ENCODE measurements at places on chromosomes 1 and 21.
A peak's percentile ranks its signal among the peaks of the same experiment; 100 is the strongest.

GRCh38 chr21:36104317-36105300 is 30.3 kb upstream of the CBR3 start:
- peak; percentile 33 for DNase-seq

- peak; percentile 68 for DNase-seq
Observed at GRCh38 chr21:27802816-27803475, 836.1 kb upstream of the ADAMTS5 start.

- DNase-seq: no peak
Observed at GRCh38 chr1:111499026-111499785, 4.2 kb downstream of the ADORA3 start.

DNA sequence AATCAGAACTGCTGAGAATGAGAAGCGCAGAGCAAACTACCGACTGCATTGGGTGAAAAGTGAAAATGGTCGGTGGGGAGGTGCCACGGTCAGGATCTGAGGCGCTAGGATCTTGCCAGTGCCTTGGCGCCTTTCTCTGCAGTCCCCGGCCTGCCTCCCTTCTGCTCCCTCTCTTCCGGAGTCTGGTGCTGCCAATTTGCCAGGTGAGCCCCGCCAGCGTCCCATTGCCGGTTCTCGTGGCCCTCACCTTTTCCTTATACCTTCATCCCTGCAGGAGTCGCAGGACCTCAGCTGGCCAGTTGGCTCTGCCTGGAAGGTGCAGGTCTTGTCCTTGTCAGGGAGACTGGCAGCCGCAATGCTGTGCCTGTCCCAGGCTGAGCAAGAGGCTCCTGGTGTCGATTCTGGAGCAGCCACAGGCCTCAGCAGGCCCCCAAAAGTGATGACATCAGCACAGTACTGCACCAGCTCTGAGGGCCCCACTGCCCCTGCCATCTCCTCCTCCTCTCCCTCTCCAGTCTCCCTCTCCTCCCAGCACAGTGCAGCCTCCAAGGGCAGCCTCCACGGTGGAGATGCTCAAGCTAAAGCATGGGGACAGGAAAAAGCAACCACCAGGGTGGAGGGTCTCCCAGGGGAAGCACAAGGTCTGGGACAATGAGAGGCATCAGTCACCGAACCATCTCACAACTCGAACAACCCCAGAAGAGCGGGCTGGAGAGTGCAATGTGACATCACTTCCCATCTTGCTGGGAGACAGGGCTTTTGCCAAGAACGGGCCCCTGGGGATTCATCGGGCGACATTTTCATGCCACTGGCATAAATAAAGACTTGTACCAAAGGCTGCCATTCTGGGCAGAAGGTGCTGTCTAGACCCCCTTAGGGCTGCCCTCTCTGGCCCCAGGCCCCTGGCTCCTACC is 37.1 kb upstream of the H6PD start:
- DNase-seq: no peak

DNA sequence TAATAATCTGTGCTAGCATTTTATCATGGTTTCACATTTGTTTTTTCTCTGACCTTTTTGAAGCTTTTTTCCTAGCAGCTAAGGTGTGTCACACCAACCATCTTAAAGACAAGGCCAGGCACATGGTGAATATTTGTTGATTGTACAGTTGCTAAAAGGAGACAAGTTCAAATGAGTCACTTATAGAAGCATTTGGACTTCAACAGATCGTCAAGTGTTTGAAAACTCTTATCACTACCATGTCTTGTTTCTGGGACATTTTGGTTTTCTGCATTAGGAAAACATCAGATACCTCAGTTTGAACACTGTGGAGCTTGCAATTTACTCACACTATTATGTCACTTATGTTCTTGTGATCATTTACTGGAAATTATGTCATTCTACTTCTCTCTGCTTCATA is 407.3 kb downstream of the USP25 start:
- DNase-seq: peak; percentile 71

DNA sequence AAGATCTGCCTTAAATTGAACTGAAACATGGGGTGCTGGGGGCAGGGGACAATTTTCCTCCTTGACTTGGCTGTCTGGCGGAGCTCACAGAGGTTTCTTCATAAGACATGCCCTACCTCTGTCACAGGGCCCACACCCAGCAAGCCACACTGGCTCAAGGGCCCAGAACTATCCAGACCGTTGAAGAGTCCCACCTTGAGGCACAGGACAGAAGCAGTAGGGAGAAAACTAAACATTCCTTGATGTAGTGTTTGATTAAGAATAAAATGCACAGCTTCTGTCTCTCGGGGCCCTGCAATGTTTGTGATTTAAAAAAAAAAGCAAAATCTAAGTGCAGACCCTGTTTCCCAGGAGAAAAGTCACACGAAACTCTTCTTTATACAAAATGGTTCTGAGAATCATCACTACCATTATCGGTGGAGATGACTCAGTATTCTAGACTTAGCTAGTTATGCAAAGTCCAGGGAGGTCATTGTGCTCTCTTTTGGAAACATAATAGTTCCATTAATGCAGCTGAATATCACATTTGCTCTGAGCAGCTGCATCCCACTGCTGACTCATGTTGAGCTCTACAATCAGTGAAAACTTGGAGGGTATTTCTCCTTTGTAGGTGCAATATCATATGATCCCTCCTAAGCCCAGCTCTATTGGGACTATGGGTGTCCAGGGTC is 53.6 kb upstream of the DIRAS3 start:
- DNase-seq: peak; percentile 88

Data from iris pigment epithelial cell (primary cell).